ENCODE measurements at places on chromosomes 7 and 10.

- DNase-seq: no peak
These were observed 74.2 kb upstream of the HECW1 start for GRCh38 chr7:43038254-43038653.

DNA sequence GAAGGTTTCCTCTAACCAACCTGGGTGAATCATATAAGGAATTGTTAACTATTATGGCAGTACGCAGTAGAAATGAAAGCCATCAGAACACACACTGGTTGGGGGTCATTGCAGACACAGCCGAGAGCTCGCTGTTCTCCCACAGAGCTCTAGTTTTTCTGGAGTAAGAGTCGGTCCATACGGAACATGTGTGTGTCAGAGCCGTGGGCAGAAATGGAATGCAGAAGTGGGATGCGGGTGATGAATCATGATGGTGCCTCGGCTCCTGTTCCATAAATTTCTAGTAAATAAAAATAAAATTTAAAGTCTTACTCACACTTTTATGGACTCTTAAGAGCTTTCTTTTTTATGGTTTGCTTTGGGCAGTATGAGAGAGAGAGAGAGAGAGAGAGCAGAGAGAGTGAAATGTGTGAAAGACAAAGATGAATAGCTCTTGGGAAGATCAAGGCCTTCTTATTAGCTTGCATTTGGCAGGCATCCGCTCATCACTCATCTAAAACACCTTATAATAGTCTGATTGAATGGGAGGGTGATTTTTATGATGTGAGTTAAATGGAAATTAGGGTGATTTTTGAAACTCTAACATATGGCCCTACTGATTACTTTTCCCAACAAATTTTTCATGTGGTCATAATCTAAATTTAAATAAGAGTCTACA, 98.8 kb upstream of the PFKP start:
- no peak for DNase-seq

- peak; percentile 51 for DNase-seq
These were observed 3.3 kb downstream of the LFNG start for GRCh38 chr7:2522780-2523433.

GRCh38 chr10:24114556-24114955, 94.4 kb upstream of the KIAA1217 start:
- no peak for DNase-seq

GRCh38 chr10:6027929-6028328, 34.2 kb downstream of the IL2RA start:
- DNase-seq: no peak

DNA sequence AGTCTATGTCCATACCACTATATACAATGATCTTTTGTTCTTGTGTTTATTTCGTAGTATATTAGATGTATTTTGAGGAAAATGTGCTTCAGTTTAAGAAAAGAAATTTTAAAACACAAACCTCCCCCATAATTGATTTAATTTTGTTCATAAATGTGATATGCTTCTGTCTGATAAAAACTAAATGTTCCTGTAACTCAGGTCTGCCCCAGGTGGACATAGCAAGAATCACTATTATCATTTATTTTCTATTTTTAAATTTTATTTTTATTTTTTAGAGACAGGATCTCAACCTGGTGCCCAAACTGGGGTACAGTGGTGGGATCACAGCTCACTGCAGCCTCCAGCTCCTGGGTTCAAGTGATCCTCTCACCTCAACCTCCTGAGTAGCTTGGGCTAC, 43.2 kb downstream of the BEND7 start:
- DNase-seq: no peak

DNA sequence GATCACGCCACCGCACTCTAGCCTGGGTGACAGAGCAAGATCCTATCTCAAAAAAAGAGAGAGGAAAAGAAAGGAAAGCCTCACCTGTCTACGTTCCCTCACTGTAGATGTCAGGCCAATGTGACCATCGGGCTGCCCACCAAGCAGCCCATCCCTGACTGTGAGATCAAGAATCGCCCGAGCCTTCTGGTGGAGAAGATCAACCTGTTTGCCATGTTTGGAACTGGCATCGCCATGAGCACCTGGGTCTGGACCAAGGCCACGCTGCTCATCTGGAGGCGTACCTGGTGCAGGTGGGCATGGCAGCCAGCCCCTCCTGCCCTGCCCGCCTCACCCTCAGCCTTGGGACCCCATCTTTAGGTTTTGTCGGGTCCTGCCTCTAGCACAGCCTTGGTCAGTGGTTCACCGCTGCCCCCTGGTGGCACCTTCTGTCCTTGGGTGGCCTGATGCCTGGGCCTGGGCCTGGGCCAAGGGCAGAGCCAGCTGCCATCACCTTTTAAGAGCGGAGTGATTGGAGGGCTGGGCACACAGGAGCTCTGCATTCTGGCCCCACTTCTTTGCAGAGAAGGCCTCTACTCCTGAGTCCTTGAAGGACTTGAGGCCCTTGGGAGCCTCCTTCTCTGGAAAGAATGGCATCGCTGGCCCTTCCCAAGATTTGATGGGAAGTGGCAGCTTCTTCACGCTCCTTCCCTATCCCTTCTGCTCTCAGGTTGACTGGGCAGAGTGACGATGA, 14.4 kb upstream of the AHCYL2 start:
- peak; percentile 85 for DNase-seq

DNA sequence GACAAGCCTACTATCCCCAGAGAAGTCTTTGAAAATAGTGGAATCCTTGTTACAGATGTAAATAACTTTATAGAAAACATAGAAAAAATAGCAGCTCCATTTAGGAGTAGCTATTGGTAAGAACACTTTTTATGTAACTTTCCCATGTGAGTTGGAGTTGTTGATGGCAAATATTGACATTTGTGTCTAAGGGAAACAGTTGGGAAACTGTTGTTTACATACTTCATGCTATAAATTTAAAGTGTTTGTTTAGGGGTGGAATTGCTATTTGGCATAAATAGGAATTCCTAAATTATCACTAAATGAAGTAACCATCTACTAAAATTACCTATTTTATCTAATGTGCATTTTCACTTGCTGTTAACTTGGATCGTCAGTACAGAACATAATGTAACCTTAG, 50.7 kb downstream of the GDI2 start:
- DNase-seq: no peak

DNA sequence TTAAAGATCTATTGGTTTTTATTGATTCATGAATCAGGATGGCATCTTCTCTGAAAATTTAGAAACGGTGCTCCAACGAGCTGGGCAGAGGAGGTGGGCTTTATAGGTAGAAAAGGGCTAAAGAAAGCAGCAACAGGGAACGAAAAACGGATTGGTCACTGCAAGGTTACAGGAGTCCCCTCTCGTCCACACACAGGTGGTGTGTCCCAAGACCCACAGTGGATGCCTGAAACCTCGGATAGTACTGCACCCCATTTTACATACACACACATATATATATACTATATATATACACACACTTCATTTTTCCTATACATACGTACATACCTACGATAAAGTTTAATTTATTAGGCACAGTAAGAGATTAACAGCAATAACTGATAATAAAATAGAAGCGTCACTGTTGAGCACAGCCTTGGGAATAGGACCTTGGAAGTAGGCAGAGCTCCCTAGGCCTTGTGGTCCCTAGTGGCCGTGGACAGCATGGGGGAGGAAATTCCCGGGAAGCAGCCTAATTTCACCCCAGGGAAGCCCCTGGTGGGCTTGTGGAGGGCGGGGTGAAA, 737 bp upstream of the NUB1 start:
- no peak for DNase-seq

- no peak for DNase-seq
These were observed 33.7 kb downstream of the STAMBPL1 start for GRCh38 chr10:88913788-88914187.

GRCh38 chr7:150663802-150664494, 21.6 kb upstream of the GIMAP2 start:
- no peak for DNase-seq

DNA sequence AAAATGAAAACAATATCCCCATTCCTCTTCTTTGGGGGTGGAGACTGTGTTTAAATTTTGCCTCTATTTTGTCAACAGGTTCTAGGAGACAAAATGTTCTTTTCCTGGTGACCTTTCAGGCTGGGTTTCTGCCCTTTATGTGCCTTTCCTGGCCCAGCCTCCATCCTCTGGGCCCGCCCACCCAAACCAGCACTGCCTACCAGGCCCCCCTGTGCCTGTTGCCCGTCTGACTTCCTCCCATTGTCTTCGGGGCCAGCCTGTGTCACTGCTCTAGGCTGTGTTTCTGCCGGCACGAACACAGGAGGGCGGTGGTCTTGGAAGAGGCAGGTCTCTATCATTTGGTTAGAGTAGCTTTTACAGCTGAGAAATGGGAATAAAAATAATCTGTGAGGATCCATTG, 13.9 kb downstream of the TSPAN14 start:
- DNase-seq: peak; percentile 67

GRCh38 chr10:102613286-102613685, 31.0 kb upstream of the TRIM8 start:
- no peak for DNase-seq

GRCh38 chr10:132914732-132915131, 27.6 kb downstream of the CFAP46 start:
- no peak for DNase-seq

DNA sequence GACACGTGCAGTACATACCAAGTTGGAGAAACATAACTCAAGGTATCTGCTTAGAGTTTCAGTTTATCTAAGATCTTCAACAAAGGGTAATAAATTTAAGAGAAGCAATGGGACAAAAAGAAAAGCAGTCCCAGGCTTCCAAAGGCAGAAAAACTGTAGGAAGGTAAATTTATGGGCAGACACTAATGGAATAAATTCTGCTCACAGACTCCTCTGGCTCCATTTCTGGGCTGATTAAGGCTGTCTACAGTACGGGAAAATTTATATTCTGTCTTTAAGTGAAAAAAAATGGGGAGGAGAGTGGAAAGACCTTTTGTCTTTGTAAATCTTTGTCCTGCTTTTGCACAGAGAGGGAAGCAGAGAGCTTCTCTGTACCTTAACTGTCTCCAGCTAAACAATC, 587.5 kb upstream of the IGFBP3 start:
- no peak for DNase-seq

- no peak for DNase-seq
These were observed 51.0 kb upstream of the TRIM8 start for GRCh38 chr10:102593074-102593803.

GRCh38 chr7:142516038-142516501, 233.2 kb upstream of the PRSS1 start:
- no peak for DNase-seq

GRCh38 chr7:90945104-90945787, 319.0 kb upstream of the FZD1 start:
- no peak for DNase-seq

DNA sequence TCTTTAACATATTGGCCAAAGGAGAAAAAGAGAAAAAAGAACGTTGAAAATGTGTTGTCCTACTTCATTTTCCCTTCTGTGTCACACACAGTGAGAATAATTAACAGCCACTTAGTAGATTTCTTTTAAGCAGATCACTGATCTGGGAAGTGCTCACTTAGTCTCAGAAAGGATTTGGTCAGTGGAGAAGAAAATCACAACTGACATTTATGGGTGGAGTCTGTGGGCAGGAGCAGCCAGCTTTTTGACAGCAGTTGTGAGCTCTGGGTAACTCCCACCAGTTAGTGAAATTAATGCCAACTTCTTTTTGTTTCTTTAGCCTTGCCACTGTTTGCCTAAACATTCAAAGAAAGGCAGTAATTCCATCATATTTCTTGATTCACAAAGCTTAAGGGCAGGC, 49.7 kb downstream of the CDK14 start:
- no peak for DNase-seq

GRCh38 chr7:48938539-48939295, 14.4 kb downstream of the CDC14C start:
- DNase-seq: no peak
